ENCODE measurements at places on chromosomes 4 and X. TPM values are rescaled to one million over a fixed set of nuclear protein-coding genes. Genes with fewer than 3 reads are reported as not detected.

DNA sequence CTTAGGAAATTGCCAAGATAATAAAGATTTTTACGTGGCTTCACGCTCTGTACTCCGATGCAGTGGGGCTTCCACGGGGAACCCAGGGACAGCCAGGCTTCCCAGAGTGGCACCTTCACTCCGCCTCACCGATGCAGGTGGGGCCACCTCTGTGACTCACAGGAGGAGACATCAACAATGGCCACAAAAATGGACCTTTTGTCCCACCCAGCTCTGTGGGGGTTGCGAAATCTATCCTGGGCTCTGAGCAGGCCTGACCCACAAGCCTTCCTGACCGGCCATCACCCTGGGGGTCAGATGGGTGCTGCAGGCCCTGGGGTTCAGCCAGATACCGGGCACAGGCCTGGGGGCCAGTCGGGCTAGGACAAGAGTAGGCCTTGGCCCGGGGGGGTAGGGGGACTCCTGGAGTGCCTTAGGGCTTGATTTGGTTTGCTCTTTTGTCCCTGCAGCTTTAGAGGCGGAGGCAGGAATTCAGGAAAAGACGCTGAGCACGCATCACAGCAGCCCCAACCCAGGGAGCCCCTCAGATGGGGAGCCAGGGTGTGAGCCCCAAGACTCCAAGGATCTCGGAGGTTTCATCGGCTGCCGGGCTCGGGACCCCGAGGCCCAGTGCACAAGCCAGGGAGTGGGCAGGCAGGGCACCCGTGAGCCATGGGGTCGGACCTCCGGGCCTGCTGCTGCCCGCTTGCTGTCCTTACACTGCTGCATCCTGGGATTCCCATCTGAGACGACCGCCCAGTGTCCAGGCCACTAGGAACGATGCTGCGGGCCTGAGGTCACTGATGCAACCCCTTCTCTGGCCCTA, 136.5 kb upstream of the NKX1-1 start:
- no peaks in the 10 kb centered on the region for H3K36me3 ChIP-seq
- no peak overlapping the region for H3K4me3 ChIP-seq
- H3K4me1 ChIP-seq: no peaks in the 10 kb centered on the region
- DNase-seq: no peak
- no peaks in the 10 kb centered on the region for H3K27me3 ChIP-seq

DNA sequence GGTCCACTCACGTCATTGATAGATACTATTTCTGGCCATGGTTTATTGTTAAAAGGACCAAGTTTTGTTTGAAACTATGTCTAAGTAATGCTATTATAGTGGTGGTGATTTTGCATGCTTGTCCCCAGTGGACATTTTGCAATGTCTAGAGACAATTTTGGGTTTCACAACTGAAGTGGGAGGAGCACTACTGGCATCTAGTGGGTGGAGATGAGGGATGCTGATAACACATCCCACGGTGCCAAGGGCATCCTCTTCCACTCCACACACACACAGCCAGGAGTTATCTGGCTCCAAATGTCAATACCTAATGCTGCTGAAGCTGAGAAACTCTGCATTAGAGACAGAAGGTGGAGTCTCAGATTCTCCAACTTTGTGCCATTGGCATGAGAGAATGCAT, 131.2 kb downstream of the FRMPD4 start:
- no peaks in the 10 kb centered on the region for H3K36me3 ChIP-seq
- no peak overlapping the region for H3K27ac ChIP-seq
- DNase-seq: no peak
- H3K4me1 ChIP-seq: no peaks in the 10 kb centered on the region
- H3K27me3 ChIP-seq: no peaks in the 10 kb centered on the region

CENPVL1 gene
- total RNA-seq: not detected

- no peaks in the 10 kb centered on the region for H3K27me3 ChIP-seq
- no peaks in the 10 kb centered on the region for H3K36me3 ChIP-seq
- H3K27ac ChIP-seq: no peak overlapping the region
- DNase-seq: no peak
- no peaks in the 10 kb centered on the region for H3K4me1 ChIP-seq
- no peak overlapping the region for H3K4me3 ChIP-seq
Observed at GRCh38 chr4:68489338-68489737, 42.1 kb downstream of the TMPRSS11E start.

DNA sequence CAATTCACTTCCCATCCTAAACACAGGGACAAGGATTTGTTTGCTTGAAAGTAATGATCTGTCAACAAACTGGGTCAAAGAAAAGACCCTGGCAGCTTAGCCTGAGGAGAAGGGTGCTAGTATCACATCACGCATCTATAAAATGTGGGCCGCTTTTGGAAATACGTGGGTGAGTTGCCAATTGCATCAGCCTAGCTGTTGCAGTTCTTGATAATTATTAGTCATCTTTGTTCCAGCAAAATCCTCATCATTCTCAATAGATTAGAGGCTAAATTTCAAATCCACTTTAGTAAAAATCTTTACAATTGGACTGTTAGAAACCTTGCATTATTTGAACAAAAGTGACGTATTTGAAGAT, 33.6 kb upstream of the TAPT1 start:
- H3K4me3 ChIP-seq: no peak overlapping the region
- H3K36me3 ChIP-seq: no peaks in the 10 kb centered on the region
- no peaks in the 10 kb centered on the region for H3K4me1 ChIP-seq
- no peak overlapping the region for H3K27ac ChIP-seq
- no peaks in the 10 kb centered on the region for H3K27me3 ChIP-seq

TKTL1 gene
- total RNA-seq: 224 TPM

DNA sequence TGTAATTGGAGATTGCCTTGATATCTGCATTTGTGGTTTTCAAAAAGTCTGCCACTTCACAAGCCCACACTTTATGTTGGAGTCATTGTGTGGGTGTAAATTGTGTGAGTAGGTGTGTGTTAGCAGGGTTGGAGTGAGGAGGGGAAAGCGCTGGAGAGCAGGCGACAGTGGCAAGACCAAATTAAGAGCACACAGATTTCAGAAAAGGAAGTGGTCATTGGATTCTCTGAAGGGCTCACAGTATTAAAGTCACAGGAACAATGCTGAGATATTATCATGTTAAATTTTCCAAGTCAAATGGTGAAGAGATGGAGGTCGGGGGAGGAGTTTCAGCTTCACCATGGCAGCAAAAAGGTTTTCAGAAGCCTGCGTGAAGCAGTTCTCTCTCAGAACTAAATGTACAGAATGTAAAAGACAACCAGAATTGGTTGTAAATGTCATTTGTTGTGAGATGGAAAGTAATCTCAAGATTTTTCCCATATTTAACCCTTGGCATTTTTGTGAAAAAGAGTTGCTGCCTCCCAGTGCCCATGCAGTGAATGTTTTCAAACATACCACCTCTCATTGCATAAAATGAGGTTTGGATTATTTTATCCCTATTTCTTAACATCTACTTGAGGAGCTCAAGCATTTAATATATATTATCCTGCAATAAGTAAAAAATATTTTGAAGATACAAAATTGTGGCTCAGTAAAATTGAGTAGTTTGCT, 265.9 kb downstream of the ZNF674 start:
- H3K27ac ChIP-seq: no peak overlapping the region
- no peaks in the 10 kb centered on the region for H3K36me3 ChIP-seq
- no peak overlapping the region for H3K4me3 ChIP-seq
- H3K4me1 ChIP-seq: no peaks in the 10 kb centered on the region
- H3K27me3 ChIP-seq: no peaks in the 10 kb centered on the region

KIAA1210 gene
- total RNA-seq: 286 TPM

INTU gene
- 27.3 TPM for total RNA-seq

CCDC120 gene
- 11.2 TPM for total RNA-seq

DNA sequence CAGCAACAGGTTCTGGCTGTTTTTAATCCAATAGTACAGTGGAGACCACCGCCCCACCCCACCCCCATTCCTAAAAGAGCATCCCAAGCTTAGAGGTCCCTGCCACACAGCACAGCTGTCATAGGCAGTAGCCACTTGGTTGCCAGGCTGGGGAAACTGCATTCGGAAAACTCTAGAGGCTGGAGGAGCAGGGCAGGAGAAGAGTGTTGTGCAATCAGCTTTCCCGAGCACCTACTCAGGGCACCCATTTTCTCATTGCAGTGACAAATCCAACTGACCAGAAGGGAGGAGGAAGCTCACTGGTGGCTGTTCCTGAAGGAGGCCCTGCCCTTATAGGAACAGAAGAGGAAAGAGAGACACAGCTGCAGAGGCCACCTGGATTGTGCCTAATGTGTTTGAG, 1.1 kb downstream of the CXCL1 start:
- H3K27me3 ChIP-seq: no peaks in the 10 kb centered on the region
- H3K4me1 ChIP-seq: peaks cover 7% of the 10 kb centered on the region
- H3K4me3 ChIP-seq: no peak overlapping the region
- no peak for DNase-seq
- H3K36me3 ChIP-seq: no peaks in the 10 kb centered on the region
